ENCODE measurements at places on chromosomes 4 and X. TPM values are rescaled to one million over a fixed set of nuclear protein-coding genes. Genes with fewer than 3 reads are reported as not detected.

GRCh38 chrX:69070949-69071650 is 94.2 kb downstream of the PJA1 start:
- DNase-seq, result no peak

DNA sequence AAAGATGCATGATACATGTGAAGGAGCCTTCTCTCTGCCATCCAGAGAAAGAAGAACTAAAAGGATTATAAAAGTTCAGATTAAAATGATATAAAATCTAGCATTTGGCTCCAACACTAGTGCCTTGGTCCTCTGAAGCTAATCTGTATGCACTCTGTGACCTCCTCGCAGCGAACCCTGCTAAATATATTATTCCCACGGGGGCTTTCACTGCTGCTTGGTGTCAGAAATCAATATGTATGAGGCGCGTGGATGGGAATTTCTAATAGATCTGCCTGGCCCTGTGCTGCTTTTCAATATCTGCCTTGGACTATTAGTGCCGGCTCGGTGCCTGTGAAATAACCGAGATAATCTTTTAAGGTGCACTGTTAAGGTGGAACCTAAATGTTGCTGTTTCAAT is 69.7 kb downstream of the CXXC4 start:
- no peak for DNase-seq

GRCh38 chr4:143282211-143282707 is 54.4 kb upstream of the GAB1 start:
- no peak for DNase-seq

MAGEB10 gene
- total RNA-seq, result not detected

DNA sequence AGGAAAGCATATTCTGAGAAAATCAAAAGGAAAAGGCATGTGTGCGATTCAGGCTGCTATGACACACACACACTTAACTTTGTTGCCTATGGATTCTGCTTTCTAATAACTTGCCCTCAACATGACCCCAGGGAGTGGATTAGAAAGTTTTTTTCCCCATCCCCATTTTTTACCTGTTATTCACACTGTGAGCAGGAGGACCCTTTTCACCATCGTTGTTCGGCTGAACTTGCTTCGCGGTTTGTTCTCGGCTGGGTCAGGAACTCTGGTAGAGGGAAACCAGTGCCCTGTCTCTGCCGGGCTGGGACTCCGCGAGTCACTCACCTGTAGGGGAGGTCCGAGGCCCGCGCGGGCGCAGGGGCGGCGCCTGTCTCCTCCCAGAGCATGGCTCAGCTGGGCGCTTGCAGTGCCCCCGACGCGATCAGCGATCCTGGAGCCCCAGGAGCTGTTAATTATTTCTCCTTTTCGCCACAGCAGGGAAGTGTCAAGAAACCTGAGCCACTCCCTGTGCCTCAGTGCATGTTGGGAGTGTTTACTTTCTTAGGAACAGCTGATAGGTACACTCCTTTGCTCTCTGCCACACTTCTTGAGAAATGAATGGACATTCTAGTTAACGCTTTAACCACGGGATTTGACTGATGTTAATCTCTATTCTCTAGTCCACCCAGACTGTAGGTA is at the start of gene RASSF6:
RASSF6 (minus strand) TSS at position 322 of the 678 bp plus-strand sequence. CDS start 8,641 bp downstream, outside the sequence.
- DNase-seq, result peak; percentile 86

DNA sequence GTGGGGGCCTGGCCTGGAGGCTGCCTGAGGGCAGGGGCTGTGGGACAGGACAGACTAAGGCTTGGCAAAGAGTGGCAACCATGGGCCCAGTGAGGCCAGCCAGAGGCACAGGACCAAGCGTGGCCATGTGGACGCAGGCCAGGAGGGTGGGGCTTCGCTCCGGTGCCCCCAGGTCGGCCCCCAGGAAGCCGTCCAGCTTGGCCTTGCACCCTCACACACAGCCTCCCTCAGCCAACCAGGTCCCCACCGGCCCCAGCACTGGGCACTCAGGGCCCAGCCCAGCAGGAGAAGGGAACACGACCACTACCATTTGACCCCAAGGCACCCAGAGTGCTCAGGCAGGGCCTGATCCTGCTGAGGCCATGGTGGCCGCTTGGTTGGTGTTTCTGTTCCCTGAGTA is 57.2 kb downstream of the FAM53A start:
- no peak for DNase-seq

GRCh38 chrX:40988100-40988499 is 97.1 kb upstream of the USP9X start:
- DNase-seq, result no peak

Data from OCI-LY7 (cell line).